Stimulated activated CD4-positive, alpha-beta T cell treated with anti-CD3 and anti-CD28 coated beads, Interleukin-4, amount 100 ng/mL, for 24 hours (primary cell): ENCODE measurements at places on chromosomes 6 and 20.

DNA sequence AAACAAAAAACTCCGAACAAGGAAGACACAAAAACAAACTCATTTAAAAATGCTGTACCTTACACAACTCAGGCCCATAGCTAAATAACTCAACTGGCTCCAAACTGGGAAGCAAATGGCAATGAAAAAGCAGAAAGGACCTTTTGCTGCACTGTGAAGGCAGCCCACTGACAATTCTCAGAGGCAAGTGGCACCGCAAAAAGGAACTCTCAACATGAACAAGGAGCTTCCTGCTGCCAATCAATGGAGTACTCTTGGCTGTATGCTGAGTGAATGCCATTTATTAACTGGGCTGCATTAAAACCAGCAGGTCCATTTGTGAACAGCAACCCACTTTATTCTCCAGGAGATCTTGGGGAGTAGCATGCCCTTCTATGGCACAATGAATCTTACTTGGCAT, 209.9 kb downstream of the PTPRK start:
- DNase-seq = no peak

GRCh38 chr6:2821554-2821953, 20.1 kb downstream of the SERPINB1 start:
- DNase-seq = no peak

DNA sequence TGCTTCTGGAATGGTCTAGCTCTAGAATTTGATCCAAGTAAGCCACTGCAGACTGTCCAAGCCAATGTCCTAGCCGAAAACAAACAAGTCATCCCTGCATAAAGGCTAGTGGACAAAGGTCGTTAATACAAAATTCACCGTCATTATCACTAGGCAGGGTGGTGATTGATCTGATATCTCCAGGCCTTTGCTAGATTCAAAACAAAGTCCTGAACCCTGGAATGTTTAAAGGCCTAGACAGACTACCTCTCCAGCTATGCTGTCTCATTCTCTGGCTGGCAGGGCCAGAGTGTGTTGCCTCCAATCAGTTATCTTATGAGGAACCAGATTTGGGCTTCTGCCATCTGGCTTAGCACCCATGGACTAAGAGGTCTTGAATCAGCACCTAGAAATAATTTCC, 38.3 kb downstream of the MAP7 start:
- no peak for DNase-seq

DNA sequence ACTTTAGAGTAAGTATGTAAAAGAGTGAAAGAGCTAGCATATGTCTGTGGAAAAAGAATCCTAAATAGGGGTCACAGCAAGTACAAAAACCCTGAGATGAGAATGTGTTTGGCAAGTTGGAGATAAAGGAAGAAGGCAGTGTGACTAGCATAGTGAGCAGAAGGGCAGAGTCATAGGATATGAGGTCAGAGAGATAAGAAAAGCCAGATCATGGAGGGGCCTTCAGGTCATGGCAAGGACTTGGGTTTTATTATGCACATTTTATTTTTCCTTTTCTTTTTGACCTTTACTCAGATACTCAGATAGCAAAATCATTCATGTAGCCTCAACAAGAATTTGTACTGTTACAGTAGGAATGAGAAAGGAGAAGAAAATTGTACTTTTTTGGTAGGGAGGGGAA, 138.0 kb downstream of the GJA1 start:
- DNase-seq = no peak

- DNase-seq = no peak
Measured at GRCh38 chr6:166087852-166088251, 79.8 kb downstream of the TBXT start.

DNA sequence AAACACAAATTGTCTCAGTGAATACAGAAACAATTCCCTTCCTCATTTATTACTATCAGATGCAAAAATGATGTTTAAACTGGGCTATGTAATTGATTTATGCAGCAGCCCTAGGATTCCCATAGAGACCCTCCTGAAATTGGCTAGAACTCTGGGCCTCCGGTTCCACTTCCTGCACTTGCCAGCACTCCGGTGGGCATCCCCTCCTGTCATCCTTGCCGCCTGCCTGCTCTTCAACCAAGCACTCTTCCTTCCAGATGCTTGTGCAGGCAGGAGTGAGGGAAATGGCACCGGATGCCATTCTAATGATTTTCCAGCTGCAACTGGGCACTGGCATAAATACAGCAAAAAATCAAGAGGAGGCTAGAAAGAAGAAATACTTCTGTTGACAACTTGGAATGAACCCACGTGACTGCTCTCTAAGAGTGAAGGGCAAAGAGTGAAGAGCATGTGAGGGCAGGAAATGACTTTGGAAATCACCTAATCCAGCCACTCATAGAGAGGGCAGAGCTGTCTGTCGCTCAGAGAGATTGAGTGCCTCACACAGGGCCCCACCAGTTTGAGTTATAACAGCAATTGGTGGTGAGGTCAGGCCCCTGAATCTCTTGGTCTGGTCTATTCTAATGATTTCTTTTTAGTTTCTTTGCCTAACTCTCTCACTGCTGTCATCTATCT, 3.7 kb upstream of the NEDD9 start:
- DNase-seq = peak; percentile 46
